Brain microvascular endothelial cell (primary cell): ENCODE measurements at places on chromosomes 5 and 9.

DNA sequence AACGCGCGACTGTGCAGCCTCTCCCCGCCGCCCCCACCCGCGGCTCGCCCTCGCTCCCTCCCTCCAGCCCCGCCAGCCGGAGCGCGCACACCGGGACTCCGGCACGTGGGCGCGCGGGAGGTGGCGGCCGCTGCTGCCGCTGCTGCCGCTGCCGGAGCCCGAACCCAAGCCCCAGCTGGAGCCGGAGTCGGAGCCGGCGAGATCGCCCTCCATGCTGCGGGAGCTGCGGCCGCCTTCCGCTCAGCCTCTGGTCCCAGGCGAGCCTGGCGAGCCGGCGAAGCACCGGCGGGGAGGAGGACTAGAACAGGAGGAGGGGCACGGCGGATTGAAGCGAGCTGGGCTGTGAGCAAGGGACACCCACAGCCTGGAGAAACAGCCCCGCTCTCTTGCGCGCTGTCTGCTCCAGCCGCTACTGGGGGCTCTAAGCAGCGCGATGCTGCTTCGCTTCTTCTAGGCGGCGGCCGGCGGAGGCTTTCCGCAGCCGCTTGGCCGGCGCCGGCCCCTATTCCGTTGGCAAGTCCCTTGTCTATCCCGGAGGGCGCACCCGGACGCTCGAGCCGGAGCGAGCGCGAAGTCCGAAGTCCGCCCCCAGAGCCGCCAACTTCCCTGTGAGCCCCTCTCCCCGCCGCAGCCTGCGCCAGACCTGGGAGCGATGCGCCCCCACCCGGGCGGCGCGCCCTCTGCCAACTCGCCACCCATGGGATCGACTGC, 598.7 kb upstream of the SGCD start:
- peak; percentile 1 for DNase-seq

GRCh38 chr5:123344816-123345426, 78.3 kb downstream of the CEP120 start:
- peak; percentile 31 for DNase-seq

GRCh38 chr9:89701221-89701798, 96.5 kb downstream of the GADD45G start:
- DNase-seq: no peak

GRCh38 chr5:111528056-111528455, 15.7 kb upstream of the STARD4 start:
- no peak for DNase-seq

GRCh38 chr5:165739079-165739741, 2233.8 kb downstream of the MAT2B start:
- no peak for DNase-seq

GRCh38 chr9:110298043-110298605, 39.5 kb downstream of the TXNDC8 start:
- DNase-seq: no peak

DNA sequence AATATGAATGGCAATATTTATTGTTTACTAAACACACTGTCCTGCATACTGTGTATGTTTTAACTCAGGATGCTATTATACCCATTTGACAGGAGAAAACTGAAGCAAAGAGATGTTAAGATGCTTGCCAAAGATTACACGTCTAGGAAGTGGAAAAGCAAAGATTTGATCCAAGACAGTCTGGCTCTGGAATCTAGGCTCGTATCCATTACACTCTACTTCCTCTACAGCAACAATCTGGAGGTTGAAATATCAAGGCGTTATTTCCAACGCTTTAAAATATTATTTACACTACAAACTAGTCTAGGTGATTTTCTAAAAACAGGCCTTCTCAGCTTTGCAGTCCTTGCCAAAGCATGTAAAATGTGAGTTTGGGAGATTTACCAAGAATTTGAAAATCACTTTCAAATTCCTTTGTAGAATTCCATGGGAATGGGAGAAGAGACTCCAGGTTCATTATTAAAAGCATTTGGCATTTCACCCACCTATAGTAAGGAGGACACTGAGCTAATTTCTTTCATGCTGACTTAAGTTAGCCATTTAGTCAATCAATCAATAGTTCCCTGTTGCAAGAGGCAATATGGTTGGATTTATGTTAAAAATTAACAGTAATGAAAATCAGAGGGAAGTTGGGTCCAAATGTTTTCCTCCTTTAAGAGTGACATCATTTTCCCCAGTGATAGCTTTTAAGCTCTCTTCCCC, 356.3 kb upstream of the SMARCA2 start:
- DNase-seq: no peak

GRCh38 chr5:74491586-74491985, 148.9 kb downstream of the ENC1 start:
- DNase-seq: no peak

GRCh38 chr5:177111720-177112394, 21.7 kb upstream of the NSD1 start:
- no peak for DNase-seq

DNA sequence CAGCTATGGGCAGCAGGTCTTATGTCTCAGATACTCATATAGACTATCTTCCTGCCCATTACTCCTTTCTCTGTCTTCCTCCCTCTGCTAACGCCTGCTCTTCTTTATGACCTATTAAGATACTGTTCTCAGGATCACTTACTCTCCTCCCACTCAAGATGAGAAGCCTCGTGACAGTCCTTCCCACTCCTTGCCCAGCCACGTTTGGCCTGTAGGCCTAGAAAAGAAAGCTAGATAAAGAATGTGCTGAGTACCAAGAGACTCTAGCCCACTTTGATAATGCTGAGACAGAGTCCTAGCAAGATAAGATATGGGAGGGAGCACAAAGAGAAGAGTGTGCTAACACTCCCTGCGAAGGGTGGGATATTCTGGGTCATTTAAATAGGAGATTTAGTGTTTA, 6.8 kb upstream of the DENND4C start:
- DNase-seq: no peak

DNA sequence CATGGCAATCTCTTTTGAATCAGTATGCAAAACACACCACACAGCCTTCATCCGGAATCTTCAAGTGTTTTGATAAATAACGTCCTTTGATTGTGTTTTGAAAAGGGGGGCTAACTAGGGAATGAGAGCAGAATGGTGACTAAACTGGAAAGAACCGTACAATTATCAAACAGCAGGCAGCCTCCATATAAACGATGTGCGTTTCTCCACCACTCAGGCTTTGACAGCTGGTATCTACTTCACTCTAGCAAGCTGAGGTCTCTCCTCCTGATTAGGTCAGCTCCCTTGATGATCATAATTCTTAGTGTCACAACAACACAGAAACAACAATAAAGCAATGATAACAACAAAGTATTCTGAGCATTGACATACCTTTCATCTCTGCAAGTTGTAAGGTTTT, 465.9 kb downstream of the TUSC1 start:
- no peak for DNase-seq

DNA sequence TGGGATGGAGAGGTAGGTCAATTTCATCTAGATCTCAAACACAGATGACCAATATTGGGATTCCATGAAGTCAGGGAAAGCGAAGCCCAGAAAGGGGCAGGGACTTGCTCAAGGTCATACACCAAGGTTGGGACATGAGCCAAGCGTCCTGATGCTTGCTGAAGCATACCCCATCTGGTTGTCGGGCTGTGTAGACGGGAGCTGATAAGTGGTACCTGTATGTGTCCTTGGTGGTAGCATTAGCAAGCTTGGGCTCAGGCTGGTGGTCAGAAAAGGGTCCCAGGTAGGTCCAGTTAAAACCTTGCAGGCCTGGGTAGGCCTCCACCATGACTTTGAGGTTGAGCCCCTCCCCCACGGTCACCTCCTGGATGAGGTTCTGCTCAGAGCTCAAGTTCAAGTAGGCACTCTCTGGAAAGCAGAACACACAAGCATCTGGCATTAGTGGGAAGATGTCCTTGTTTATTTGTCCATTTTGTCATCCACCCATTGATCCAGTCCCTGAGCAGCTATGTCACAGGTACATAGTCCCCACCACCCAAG, 13.2 kb downstream of the CSF1R start:
- DNase-seq: no peak

GRCh38 chr5:9066349-9066748, 479.5 kb downstream of the SEMA5A start:
- no peak for DNase-seq

DNA sequence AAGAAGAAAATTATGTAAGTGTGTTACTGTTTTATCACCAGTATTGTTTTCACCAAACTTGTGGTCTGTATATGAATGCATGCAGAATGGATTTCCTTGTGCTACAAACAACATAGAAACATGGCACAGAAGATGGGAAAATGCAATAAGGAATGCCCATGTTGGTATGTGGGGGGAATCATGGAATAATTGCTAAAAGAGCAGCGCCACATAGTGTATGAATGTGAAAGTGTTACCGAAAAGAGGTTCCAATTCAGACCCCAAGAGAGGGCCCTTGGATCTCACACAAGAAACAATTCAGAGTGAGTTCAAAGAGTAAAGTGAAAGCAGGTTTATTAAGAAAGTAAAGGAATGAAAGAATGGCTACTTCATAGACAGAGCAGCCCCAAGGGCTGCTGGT, 26.4 kb upstream of the TYRP1 start:
- DNase-seq: no peak

DNA sequence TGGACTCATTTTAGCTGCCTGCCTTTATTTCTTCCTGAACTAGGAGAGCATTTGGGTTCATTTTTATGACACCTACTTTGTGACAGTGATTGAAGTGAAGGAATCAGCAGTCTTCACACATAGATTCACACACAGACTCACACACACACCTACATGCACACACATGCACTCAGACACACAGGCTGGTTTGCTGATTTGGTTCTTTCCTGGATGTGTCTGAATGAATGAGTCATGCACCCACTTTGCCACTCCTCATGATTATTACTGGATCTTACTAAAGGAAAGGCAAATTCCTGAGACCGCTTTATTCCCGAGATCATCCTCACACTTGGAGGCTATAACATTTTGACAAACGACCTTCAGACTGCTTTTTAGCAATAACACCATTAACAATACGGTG, 529.5 kb downstream of the AGTPBP1 start:
- DNase-seq: peak; percentile 54

DNA sequence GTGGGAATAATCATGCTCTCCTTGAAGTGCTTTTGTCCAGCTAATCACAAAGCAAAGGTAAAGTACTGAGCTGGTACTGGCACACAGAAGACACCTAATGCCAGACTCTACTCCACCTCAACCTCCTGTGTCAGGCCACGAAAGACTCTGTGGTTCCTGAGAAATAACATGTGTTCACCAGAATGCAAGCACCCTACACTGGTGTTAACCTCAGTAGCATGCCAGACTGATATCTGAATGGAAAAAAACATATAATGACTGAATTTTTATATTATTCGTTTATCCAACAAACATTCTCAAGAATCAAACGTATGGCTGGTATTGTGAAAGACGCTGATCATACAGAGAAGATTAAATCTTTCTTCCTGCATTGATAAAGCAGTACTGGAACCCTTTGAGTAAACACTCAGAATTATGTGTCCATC, 97.1 kb upstream of the IFNE start:
- DNase-seq: no peak

DNA sequence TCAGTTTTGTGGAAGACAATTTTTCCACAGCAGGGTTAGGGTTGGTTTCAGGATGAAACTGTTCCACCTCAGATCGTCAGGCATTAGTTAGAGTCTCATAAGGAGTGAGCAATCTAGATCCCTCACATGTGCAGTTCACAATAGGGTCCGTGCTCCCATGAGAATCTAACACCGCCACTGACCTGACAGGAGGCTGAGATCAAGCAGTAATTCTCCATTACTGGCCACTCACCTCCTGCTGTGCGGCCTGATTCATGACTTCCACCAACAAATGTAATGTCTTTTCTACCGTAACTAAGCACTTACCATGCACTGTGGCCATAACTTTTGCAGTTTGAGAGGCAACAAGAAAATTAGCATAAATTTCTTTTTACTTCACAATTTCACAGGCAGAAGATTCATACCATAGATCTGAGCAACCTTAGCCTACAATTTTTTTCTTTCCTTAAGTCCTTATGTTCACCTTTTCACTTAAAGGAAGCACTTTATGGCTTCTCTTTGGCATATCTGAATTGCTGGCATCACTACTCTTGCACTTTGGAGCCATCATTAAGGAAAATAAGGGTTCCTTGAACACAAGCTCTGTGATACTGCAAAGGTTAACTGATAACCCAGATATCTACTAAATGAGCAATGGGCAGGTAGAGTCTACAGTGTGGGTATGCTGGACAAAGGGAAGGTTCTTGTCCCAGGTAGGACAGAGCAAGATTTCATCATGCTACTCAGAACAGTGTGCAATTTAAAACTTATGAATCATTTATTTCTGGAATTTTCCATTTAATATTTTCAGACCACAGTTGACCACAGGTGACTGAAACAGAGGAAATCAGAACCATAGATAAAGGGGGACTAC, 83.0 kb upstream of the IFNK start:
- DNase-seq: peak; percentile 21

DNA sequence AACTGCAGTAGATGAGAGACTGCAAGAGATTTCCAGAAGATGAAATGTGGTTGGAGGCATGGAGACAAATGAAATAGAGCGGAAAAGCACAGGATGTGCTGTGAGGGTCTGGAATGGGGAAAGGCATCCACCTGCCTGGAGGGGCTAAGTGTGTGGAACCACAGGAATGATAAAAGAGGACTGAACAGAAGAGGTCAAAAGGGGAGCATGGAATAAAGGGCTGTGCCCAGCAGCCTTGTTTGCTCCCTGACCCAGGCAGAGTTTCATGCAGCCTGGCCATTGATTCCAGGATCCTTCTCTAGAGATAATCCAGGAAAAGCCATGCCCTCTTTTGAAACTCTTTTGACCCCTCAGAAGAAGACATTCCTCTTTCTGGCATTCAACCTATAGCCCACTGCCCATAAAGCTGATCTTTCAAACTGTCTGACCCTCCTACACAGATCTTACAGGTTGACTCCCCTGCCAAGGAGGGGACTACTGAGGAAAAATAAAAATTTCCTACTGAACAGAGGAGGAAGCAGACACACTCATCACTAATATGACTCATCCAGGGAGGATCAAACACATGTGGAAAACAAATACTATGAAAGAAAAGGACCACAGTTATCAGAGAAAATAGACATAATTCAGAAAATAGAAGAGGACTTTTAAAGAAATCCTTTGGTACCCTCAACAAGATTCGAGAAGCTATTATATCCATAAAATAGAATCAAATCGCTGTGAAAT, 273.5 kb upstream of the PCSK5 start:
- no peak for DNase-seq

GRCh38 chr5:172267943-172268342, 15.6 kb downstream of the UBTD2 start:
- no peak for DNase-seq

DNA sequence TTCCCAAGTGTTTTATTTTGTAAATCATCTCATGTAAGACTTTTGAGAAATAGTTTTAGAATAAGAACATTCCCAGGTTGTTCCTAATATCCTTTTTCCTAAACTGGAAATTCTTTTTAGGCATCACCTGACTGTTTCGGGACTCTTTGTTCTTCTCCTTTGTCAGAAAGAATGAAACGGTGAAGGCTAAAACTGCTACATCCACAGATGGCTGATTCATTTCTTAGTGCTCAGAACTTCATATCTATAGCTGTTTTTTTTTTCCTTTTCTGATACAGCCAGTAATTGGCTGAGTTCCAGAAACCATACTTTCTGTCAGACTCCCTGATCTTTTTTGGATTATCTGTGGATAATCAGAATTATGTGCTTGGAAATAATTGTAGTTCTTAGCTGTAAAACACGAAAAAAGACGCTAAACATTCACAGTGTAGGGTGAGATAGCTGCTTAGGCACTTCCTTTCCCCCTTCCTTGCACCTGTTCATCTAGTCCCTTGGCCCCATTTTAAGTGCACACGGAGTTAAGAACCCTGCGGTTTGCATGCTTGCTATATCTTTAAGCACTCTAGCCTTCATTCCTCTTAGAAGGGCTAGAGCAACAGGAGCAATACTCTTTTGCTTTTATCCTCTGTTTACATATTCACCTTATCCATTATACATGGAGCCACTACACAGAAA, 283.9 kb downstream of the PJA2 start:
- no peak for DNase-seq
